T follicular helper cell (primary cell): ENCODE measurements at places on chromosomes 11 and 22.

GRCh38 chr11:19615341-19616183, 97.1 kb upstream of the NAV2 start:
- no peak for DNase-seq

- DNase-seq: no peak
These were observed 110.9 kb upstream of the MPPED2 start for GRCh38 chr11:30697032-30697431.

GRCh38 chr11:61626580-61627380, 45.9 kb upstream of the SYT7 start:
- no peak for DNase-seq

- DNase-seq: no peak
These were observed 208.1 kb upstream of the CADM1 start for GRCh38 chr11:115712296-115712695.

GRCh38 chr11:132840191-132840590, 692.1 kb downstream of the OPCML start:
- no peak for DNase-seq

DNA sequence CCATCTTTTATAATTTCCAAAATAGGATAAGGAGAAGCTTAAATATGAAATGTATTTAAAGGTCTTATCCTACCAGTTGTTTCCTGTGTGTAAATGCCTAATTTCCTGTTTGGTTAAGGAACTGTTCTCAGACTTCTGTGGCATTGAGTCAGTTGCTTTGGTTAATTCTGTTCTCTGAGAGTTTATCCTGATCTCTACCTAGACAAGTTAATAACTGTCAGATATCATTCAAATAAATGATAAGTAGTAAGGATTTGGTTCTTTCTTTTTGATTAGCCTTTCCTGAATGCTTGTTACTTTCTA, 39.5 kb downstream of the CTNND1 start:
- DNase-seq: no peak

GRCh38 chr22:26536056-26536761, 23.9 kb upstream of the TFIP11 start:
- no peak for DNase-seq

DNA sequence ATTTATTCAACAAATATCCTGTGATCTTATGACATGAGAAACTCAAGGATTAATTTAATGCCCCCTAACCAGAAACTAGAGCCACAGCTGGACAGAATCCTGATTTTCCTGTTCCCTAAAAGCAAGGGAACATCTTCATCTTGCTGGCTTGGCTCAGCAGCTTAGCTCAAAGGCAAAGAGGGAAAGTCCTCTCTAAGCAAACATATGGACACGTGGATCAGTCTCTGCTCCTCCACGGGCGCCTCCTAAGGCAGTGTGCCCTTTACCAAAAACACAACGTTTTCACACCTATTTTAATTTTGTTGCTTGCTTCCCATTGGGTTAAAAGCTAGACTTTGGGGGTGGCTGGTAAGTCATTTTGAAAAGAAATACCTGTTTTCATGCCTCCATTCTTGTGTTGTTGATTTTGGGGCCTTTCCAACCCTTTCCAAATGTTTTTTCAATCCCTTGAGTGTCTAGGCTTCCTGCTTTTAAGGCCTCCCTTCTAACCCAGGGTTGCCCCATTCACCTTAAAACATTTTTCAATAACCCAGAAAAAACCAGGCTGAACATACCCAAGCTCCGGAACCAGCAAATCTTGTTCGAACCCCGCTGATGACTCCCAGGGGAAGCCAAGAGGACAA, 15.5 kb downstream of the SLC1A2 start:
- no peak for DNase-seq

- peak; percentile 80 for DNase-seq
These were observed 56.4 kb upstream of the CD44 start for GRCh38 chr11:35082321-35083180.

DNA sequence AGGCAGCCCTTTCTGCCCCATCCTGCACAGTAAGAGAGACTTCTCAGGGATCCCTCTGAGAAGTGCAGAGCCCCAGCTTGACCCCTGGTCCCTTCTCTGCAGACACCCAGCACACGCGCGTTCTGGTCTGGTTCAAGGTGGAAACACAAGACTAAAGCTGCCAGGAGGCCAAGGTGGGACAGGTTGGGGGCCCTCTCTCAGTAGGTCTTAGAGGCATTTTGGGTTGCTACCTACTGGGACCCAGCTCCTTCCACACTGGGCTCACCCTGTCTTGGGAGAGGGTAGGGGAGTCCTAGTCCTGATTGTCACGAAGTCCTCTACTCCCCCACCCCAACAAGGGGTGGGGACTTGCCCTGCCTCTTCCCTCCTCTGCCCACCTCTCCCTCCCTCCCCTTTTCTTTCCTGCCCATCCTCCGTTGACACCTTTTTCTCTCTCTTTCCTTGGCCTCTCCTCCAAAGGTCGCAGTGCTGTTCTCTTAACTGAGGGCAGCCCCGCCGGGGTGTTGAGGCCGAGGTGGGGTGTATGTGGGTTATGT, 763 bp upstream of the SOX10 start:
- no peak for DNase-seq

DNA sequence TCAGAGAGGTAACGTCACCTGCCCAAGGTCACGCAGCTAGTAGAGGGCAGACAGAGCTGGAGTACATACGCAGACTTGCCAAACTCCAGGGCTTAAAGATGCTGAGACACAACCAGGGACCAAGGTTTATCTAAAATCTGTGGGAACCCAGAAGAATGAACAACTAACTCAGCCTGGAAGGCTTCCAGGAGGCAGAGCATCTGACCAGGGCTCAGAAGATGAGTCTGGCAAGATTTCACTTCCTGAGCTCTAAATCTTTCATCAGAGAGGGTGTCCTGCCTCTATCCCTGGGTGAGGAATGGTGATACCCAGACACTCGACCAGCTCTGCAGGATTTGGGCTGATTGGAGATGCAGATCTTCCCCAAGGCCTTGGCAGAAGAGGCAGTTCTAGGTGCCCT, 9.1 kb downstream of the GAL3ST1 start:
- DNase-seq: no peak

GRCh38 chr11:69097263-69097662, 48.5 kb downstream of the TPCN2 start:
- no peak for DNase-seq

DNA sequence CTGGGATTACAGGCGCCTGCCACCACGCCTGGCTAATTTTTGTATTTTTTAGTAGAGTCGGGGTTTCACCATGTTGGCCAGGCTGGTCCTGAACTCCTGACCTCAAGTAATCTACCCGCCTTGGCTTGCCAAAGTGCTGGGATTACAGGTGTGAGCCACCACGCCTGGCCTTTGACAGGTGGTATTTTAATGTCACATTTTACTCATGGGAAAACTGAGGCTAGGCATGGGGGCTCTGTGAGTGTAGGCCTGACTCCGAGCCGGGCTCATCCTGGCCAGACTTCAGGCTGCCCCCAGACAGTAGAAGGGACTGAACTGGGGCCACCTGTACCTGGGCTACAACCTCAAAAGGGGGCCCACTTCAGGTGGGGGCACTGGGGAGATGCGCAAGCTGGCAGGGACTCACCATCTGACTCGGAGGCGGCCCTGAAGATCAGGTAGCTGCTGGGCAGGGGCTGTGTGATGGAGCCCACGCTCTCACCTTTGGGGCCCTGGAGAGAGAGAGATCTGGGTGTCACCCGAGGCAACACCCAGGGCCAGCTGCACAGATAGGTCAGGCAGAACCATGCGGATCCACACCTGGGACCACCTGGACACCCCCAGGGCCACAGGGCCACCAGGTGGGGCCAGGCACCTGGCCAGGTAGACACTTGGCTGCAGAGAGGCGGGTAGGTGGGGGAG, 45.8 kb downstream of the OSBPL5 start:
- no peak for DNase-seq

DNA sequence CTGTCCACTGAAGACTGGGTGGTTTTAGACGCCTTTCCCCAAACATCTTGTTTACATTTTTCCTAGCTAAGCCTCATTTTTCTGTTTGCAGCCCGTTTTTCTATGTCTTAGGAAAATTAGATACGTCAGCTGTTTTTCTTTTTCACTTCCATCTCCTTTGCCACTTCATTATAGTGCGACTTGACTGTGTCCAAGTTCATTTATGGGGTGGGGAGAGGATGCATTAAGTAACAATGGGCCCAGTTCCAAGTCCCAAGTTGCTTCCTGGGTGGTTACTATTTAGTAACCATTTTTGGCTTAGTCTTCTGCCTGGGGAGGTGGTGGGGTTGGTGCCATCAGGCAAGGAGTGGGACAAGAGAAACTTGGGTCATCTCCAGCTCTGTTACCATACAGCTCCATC, 83.0 kb downstream of the TRAF6 start:
- no peak for DNase-seq

- DNase-seq: no peak
These were observed 115.4 kb downstream of the BRD1 start for GRCh38 chr22:49712195-49712791.

GRCh38 chr11:94725097-94725496, 43.1 kb upstream of the AMOTL1 start:
- DNase-seq: no peak

- no peak for DNase-seq
These were observed 630 bp downstream of the CASP4 start for GRCh38 chr11:104967534-104968354.
